Fibroblast of the aortic adventitia (primary cell): ENCODE measurements at places on chromosomes 3 and 15.

DNA sequence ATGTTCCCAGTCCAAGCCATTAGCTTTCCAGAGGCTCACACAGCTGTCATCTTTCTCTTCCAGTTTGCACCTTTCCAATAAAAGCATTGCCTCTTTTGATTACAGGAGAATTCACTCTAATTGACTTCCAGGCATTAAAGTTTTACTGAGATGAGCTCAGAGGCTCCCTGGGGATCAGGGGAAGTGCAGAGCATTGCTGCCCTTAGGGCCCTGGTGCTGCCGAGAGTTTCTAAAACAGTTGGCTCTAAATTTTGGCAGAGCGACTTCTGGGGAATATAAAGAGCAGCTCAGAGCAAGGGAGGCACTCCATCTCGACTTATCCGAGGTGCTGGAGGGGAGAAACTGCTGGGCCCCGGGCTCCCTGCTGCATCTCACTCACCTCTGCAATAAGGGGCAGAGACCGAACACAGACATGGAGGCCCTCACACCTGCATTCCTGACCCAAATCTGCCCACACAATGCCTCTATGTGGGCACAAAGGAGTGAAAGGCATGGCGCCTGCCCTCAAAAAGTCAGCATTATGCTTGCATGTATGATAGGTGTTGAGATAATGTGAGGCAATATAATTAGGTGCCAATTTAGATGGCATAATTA is 61.7 kb downstream of the SCN11A start:
- no peak for DNase-seq

GRCh38 chr3:130894130-130894985 is 474 bp downstream of the ATP2C1 start:
- DNase-seq = peak; percentile 8

GRCh38 chr15:34650177-34650576 is 66.7 kb upstream of the GOLGA8B start:
- peak; percentile 1 for DNase-seq

DNA sequence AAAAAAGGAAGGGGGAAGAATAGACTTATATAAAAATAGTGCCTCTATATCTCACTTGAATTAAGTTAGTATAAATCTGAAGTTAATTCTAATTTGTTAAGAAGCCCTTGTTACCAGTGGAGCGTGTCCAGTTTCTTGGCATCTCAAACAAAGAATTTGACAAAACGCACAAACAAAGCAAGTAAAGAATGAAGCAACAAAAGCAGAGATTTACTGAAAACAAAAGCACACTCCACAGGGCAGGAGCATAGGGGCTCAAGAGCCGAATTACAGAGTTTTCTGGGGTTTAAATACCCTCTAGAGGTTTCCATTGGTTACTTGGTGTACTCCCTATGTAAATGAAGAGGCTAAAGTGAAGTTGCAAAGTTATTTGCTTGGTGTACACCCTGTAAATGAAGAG is 34.0 kb upstream of the GK5 start:
- no peak for DNase-seq

- peak; percentile 15 for DNase-seq
These were observed 96.6 kb upstream of the PLXND1 start for GRCh38 chr3:129702934-129703712.

DNA sequence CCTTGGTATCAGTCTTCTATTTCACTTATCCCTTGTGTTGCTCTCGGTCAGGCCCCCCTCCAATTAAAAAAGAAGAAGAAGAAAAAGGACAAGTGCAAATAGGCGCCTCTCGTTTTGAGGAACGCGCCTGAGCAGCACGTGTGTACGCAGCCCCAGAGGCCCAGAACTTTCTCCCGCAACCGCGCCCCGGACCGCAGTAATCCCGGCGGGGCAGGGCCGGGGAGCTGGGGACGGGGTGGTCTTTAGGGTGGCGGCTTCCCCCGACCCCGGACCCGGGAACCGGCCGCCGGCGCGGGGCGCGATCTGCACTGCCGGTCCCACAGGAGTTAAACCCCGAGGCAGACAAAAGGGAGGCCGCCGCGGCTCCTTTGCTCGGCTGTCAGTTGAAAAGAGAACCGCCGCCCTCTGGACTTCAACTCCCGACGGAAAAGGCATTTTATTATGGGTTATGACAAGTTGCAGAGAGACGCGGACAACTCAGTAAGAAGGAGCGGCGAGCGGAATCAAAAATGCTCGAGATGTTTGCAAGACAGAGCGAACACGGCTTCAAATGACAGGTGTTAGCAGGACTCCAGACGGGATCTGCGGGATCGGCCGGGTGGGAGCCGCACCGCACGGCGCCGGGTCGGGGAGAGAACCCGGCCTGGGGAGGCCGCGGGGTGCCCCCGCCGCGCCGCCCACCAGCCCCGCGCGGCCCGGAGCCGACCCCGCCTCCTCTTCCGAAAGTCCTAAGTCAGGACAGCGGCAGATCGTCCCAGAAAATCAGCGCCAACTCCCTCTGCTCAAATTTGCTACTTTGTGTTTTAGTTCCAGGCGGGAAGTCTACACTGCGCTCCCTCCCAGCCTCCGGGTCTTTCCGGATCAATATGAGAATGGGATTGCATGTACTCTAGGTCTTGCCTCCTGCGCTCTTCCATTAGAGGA is 79.0 kb downstream of the NR2F2 start:
- no peak for DNase-seq

DNA sequence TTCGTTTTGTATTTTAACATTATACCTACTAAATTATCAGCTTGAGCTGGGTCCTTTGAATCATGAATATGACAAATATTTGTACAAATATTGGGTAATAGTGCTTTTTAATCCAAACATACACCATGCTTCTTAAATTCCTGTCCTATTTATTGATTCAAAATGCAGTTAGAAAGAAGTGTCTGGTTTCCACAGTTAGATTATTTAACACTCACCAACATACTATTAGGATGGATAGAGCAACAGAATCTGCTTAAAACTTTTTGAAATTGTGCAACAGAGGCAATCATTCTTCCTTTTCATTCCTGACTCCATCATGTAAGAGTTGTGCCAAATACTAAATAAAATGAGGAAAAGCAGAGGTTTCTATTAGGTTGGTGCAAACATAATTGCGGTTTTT is 281.2 kb downstream of the LSAMP start:
- peak; percentile 20 for DNase-seq

DNA sequence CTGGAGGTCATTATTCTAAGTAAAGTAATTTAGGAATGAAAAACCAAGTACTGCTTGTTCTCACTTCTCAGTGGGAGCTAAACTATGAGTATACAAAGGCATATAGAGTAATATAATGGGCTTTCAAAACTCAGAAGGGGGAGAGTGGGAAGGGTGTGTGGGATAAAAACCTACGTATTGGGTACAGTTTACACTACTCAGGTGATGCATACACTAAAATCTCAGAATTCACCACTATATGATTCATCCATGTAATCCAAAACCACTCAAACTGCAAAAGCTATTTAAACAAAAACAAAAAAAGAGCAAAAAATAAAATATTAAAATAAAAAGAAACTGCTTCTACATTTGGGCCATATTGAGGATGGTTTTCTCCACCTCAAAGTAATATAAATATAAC is 623.3 kb downstream of the NSUN3 start:
- DNase-seq = no peak

GRCh38 chr15:50064673-50065072 is 54.4 kb downstream of the ATP8B4 start:
- DNase-seq = no peak

DNA sequence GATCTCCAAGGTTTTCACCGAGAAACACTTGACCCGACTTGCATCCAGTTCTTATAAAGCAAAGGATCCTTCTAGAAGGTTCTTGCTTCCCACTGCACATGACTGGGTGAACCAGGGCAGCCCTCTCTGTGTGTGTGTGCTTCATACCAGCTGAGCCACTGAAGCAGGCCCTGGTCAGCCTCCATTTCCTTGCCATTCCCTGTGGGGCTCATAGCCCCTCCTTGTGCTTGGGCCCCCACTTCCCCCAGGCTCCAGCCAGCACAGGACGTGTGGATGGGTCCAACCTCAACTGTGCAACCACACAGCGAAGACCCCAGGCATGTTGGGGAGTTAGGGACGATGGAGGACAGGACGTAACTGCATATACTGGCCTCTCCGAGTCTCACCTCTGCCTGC is 15.5 kb downstream of the KLF15 start:
- no peak for DNase-seq

DNA sequence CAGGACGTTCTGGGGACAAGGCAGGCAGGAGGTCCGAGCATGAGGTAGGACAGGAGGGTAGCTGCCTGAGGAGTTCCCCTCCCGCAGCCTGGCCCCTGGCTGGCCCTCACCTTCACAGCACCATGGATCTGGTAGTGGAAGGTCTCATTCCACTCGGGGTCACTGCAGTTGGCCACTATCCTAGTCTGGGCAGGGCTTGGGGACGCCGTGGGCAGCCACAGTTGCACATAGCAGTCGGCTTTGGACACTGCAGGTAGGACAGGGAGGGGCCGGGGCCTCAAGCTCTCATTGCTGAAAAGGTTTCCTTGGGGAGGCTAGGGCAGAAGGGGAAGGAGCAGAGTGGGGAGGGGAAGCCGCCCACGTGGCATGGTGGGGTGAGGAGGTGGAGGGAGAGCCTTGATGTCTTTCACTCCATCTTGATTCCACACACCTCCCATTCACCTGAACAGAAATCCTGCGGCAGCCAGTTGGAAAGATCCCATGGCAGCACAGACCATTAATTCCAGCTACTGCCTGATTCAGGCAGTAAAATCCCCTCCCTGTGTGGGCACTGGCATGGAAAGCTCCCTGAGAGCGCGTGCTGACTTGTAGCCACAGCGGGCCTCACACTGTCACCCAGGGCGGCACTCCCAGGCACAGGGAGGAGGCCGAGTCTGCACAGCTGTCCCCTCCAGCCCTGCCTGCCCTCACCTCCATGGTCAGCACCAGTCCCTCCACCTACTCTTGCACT is 2.1 kb downstream of the PLA2G4F start:
- no peak for DNase-seq

DNA sequence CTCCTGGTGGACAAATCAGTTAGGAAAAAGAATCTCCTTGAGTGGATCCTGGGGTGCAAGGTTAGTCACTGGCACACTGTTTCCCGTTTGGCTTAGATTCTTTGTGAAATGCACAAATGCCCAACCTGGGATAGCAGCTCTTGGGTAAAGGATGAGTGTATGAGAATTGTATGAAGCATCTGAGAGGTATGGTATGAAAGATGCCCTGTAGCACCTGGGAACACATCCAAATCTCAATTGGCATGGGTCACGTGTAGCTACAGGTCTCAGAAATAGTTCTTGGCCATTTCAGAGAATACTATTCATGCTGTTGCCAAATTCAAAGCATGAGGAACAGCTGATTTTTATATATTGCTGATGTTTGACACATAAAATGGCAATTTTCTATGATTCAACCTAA is 84.3 kb downstream of the KCNH8 start:
- DNase-seq = no peak

- DNase-seq = no peak
These were observed 149.4 kb downstream of the SNRK start for GRCh38 chr3:43435706-43436105.

DNA sequence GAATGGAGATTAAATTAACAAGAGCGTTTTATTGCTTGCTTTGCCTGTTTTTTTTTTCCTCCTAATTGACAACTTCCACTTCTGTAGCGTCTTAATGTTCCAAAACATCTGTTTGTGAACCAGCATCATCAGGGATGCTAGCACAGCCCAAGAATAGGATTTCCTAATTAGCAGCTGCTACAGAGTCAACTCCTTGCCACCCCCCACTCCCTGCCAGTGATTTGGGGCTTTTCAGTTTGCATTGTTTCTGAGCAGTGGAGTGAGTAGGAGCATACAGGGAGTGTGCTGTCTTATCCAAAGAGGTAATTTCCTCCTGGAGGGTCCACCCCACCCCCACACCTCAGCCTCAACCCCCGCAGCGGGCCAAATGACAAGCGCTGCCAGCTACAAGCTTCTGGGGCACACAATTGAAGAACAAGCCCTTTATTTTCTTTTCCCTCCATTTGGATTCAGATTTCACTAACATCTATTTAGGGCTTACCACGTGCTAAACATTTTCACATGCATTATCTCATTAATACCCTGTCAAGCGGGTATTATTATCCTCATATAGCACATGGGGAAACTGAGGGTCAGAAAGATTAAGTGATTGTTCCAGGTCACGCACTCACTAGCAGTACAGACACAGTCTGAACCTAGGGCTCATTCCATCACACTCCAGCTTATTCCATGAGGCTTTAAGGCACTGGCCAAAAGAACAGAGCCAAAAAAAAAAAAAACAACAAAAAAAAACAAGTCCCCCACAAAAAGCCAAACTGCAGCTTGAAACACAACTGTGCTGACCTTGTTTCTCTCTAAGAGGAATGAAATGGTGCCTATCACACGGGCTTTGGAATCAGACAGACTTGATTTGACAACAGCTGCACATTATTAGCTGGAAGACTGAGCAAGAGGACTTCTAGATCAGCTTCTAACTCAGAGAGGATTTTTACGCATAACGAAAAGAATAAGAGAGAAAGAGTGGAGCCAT is 16.4 kb downstream of the HEG1 start:
- peak; percentile 47 for DNase-seq

- peak; percentile 95 for DNase-seq
These were observed 53.1 kb downstream of the TGFBR2 start for GRCh38 chr3:30659270-30660130.

GRCh38 chr3:13102386-13103345 is 29.4 kb upstream of the IQSEC1 start:
- DNase-seq = no peak

GRCh38 chr3:55480911-55481743 is 6.0 kb downstream of the WNT5A start:
- no peak for DNase-seq

DNA sequence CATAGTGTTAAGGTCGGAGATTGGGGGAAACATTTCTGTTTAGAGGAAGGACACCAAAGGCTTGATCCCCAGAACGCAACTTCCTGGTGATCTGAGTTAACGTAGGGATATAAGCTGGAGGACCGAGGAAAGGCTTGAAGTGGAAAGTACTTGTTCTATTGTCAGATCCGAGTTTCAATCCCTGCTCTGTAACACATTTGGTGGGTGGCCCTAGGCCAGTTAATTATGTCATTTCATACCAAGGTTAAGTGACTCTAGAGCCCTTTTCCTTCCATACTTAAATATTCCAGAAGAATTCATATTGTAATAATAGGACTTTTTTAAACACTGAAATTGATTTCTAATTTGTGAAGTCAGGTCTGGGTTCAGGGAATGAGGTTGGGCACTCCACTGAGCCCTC is 80.9 kb downstream of the RPLP1 start:
- DNase-seq = no peak
